EL (cell line): ENCODE measurements at places on chromosomes 12 and 14.

- DNase-seq: no peak
Measured at GRCh38 chr14:105387530-105387922, 10.8 kb upstream of the TEX22 start.

GRCh38 chr14:54761835-54762234, 140.8 kb downstream of the GCH1 start:
- DNase-seq: no peak

- DNase-seq: no peak
Measured at GRCh38 chr12:8080120-8080519, 2.0 kb upstream of the NECAP1 start.

DNA sequence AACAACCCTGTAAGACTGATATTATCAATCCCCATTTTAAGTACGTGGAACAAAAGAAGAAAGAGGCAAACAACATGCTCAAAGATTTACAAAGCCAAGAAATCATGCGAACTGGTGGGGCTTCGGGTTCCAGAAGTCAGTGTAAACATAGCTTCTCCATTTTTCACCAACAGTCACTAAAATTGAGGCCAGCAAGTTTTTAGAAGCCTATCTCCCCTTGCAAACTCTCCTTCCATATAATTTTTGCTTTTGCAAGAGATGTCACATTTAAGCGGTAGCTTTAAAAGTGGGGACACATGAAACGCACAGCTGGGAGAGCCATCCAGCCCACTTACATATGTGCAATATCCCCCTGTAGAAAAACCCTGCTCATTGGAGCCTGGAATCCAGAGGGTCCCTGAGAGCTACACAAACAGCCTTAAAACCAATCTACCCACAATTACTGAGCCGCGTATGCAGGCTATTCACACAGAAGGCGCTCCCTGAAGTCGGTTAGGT, 797 bp downstream of the SLC11A2 start:
- peak; percentile 4 for DNase-seq
